ENCODE measurements at places on chromosomes 1 and 21.
A peak's percentile ranks its signal among the peaks of the same experiment; 100 is the strongest.

DNA sequence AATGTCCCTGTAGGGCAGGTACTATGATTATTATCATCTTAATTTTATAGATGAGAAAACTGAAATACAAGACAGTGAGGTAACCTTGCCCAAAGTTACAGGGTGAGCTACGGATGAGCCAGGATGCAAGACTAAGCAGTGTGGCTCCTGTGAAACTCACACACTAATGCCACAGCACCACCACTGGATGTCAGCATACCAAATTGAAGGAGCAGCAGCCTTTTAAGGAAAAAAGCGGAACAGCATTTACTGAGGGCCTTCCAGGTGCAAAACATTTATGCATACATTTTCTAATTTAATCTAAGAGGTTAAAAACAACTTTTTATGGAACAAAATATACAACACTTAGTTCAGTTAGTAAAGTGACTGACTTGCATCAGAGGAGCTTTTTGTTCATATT, 41.7 kb downstream of the SEC16B start:
- no peak for DNase-seq

DNA sequence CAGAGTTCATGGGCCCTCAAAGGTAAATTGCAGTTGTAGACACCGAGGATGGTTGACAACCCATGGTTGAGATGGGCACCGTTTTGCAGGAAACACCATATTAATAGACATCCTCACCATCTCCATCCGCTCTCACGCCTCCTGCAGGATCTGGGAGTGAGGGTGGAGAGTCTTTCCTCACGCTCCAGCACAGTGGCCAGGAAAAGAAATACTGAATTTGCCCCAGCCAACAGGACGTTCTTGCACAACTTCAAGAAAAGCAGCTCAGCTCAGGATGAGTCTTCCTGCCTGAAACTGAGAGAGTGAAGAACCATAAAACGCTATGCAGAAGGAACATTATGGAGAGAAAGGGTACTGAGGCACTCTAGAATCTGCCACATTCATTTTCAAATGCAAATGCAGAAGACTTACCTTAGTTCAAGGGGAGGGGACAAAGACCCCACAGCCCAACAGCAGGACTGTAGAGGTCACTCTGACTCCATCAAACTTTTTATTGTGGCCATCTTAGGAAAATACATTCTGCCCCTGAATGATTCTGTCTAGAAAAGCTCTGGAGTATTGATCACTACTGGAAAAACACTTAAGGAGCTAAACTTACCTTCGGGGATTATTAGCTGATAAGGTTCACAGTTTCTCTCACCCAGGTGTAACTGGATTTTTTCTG, 9.3 kb downstream of the SLAMF8 start:
- DNase-seq, result no peak

- DNase-seq, result no peak
Measured at GRCh38 chr1:162009501-162010174, 14.0 kb downstream of the OLFML2B start.

GRCh38 chr1:44660176-44660575, 14.1 kb downstream of the TMEM53 start:
- DNase-seq, result no peak

- peak; percentile 80 for DNase-seq
Measured at GRCh38 chr1:1349256-1350012, at the start of gene DVL1. Gene DVL1 (minus strand): TSS chr1:1349418. CDS start chr1:1349065, 353 bp downstream.

DNA sequence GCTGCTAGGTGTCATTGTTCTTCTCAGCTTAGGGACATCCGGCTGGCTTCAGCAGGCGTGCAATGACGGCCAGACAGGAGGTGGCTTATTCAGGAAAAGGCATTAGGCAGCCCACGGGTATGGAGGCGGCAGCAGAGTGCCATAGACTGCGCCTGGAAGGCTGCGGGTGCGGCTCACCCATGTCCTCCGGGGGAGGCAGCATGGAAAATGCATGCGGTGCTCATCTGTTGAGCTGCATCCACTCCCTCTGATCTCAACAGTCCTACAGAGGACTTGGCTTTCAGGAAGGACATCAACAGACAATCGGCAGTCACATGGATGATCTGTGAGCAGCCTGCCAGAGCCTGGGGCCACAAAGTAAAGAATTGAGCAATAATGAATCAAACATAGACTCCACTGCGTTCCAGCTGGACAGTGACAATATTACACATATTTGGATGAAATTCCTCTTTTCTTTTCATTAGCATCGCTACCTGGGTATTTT, 42.9 kb downstream of the UMODL1 start:
- DNase-seq, result no peak

- DNase-seq, result no peak
Measured at GRCh38 chr1:216765346-216766300, 42.4 kb upstream of the ESRRG start.

- no peak for DNase-seq
Measured at GRCh38 chr1:7280347-7280960, 490.6 kb upstream of the VAMP3 start.

DNA sequence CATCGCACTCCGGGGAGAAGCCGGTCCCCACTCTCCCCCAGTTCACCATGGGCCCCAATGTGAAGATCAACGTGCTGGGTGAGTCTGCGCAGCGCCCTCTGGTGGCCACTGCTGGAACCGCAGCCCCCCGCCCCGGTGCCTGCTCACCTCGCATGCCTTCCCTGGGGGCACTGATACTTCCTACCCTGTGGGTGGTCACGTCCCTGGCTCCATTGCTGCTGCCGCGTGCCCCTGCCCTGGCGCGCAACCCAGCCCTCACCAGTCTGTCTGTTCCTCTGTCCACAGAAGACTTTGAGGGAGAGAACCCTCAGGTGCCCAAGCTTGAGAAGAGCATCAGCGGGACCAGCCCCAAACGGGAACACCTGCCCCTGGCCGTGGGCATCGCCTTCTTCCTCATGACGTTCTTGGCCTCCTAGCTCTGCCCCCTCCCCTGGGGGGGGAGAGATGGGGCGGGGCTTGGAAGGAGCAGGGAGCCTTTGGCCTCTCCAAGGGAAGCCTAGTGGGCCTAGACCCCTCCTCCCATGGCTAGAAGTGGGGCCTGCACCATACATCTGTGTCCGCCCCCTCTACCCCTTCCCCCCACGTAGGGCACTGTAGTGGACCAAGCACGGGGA, 7.6 kb downstream of the EFNA3 start:
- peak; percentile 78 for DNase-seq

- peak; percentile 53 for DNase-seq
Measured at GRCh38 chr1:212315907-212316306, 30.7 kb downstream of the PPP2R5A start.

- no peak for DNase-seq
Measured at GRCh38 chr21:28696844-28697410, 295.8 kb downstream of the LTN1 start.

DNA sequence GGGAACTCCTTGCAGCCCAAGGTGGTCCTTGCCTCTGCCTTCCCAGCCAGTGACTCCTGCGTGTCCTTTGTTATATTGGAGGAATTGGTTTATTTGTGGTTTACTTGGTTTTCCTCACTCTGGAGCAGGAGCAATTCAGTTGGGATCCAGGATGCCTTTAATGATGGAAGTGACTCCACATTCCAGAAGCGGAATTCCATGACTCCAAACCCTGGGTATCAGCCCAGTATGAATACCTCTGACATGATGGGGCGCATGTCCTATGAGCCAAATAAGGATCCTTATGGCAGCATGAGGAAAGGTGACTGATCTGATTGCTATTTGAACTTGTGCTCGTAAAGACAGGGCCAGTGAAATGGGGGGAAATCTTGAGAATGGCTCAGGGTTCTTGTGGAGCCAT, 15.1 kb upstream of the PIGV start:
- DNase-seq, result no peak

DNA sequence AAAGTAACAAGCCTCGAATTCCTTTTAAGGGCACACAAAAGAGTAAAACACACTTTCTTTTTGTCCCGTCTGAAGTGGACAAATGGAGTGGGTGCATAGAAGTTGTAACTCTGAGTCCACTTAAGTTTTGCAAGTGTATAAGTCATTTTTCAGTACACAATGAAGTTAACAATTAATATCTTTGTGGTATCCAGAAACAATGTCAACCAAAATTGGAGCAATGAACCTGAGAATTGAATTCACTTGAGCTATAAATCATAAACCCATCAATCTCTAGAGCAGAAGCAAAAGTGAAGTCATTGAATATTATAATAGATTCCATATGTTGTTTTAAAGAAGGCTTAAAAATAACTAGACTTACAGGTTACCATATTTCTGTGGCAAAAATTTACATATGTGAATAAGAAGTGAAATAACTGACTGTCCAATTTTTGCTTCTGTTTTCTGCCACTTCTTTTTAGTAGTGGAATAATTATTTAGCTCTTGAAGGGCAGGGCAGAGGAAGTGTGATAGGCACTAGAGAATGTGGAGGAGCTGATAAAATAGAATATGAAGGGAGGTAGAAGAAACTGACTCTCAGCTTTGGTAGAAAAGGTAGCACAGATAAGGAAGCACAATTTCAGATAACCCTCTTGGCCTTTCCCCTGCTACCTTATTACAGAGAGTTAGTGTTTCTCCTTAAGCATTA, 73.9 kb upstream of the RGL1 start:
- DNase-seq, result no peak

GRCh38 chr1:197778366-197778945, 3.2 kb upstream of the DENND1B start:
- no peak for DNase-seq

- DNase-seq, result no peak
Measured at GRCh38 chr1:68051475-68051874, 1.0 kb upstream of the DIRAS3 start.

DNA sequence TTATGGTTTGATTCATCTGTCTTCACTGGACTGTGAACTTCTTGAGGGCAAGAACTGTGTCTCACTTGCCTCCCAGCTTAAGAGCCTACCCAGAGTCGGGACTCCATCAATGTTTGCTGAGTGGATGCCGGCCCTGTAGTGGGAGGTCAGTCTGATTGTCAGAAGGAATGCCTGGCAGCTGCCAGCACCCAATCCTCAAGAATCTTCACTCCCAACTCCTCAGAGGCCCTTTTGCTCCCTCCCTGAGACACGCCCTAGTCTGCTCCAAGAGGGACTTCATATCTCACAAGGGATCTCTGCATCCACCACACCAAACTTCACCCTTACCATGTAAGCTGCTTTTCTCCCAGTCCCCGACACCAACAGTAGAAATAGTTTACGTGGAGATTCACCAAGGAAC, 15.2 kb upstream of the KDM4A start:
- no peak for DNase-seq

- no peak for DNase-seq
Measured at GRCh38 chr1:104248385-104248784, 498.7 kb downstream of the AMY1C start.

DNA sequence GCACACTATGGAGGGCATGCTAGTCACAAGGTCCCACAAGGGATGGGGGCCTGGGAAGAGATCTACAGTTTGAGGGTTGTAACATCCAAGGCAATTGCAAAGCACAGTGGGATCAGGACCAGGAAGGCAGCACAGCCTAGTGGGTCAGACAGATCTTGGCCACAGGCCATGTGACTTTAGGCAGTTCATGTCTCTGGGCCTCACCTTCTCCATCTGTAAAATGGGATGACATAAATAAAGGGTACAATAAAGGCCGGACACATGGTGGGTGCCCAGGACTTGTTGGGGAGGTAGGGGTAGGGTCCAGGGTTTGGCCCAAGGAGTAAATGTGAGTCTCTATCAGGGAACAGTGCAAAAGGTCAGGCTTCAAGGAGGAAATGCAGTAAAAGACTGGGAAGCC, 18.1 kb upstream of the IGSF21 start:
- DNase-seq, result no peak

GRCh38 chr1:55558515-55558914, 343.4 kb upstream of the USP24 start:
- DNase-seq, result no peak

- DNase-seq, result no peak
Measured at GRCh38 chr1:113438505-113439276, 48.4 kb downstream of the MAGI3 start.

- no peak for DNase-seq
Measured at GRCh38 chr1:43644558-43644957, 5.4 kb upstream of the KDM4A start.

- DNase-seq, result no peak
Measured at GRCh38 chr1:1014799-1015681, 1.7 kb downstream of the ISG15 start.

DNA sequence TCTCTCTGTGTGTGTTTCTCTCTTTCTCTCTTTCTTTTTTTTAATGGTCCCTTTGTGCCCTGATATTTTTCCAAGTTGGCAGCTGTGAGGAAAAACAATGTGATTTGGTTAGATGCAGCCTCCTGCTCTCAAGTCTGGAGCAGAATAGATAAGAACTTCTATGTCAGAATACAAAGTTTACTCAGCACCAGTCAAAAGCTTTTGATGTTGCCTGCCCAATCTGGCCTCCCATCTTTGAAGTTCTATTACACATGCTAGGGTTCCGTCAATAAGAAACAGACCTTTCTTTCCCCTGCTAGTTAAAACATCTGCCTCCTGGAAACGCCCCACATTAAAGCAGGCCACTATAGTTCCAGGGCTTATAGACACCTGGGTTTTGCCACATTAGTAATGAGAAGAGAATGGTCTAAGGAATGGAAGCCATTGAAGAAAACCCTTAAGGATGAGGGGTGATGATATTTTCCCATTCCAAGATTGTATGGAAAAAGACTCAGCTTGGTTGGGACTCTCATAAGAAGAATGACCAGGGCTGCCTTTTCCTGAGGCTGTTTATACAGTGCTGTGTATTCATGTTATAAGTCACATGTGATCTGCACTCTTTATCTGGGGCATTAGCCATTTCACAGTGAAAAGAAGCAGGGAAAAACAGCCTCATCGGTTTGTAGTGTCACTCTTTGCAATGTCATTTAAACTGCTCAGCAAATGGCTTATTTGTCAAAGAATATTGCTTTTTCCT, 414.7 kb upstream of the PROX1 start:
- DNase-seq, result no peak
